ENCODE measurements at places on chromosomes 12 and 14.

GRCh38 chr12:115949675-115950074 lies 327.8 kb downstream of the MED13L start:
- no peak for DNase-seq

DNA sequence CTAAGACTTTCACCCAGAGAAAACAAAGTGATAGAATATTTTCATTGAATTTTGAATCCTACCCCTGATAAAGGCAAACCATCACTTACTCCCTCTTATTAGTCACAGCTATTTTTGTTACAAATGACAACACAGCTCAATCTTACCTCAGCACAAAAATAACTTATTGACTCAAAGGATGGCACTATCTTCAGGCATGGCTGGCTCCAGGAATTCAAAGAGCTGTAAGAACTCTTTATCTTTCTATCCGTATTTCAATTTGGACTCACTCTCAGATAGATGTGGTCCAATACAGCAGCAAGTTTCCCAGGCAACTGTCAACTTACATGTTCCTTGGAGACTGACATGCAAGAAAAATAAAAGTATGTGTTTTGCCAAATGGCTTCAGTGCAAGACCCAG lies 709.4 kb upstream of the MDGA2 start:
- no peak for DNase-seq

GRCh38 chr12:113231235-113232088 lies 10.2 kb downstream of the TPCN1 start:
- DNase-seq = no peak

DNA sequence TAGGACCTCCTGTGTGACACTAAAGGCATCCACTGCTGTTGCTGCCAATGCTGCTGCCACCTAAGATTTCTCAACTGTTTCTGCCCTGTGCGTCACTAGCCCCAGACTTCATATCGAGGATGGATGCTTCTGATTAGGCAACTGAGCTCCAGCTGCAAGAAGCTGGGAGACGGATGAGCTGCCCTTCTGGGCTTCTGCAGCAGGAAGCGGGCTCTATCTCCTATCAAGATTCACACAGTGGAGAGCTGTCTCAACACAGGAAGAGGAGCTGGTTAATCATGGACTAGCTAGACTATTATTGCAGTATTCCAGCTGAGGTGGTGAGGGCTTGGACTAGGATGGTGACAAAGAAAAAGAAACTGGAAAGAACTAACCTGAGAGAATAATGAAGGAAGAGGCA lies 59.2 kb upstream of the PELI2 start:
- DNase-seq = peak; percentile 12

DNA sequence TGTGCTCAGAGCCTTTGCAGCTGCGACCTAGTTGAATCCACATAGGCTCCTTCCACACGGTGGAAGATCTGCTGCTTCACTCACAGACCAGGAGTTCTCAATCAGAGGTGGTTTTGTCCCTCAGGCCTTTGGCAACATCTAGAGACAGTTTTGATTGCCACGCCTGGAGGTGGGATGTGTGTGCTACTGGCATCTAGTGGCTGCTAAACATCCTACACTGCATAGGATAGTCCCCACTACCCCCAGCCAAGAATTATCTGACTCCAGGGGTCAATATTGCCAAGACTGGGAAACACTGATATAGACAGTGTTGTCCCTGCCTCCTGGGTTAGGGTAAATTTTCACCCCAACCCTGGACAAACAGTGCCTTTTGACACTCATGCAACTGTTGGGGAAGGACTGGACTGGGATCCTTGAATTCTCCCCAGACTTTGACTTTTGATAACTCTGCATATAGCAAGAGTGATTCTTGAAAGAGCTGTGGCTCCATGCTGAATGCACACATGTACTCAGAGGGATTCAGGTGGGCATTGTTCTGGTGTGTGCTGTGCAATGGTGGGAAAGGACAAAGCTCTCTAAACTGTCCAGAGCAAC lies 39.8 kb downstream of the BAZ2A start:
- DNase-seq = peak; percentile 43
